ENCODE measurements at places on chromosomes 11 and 22.

GRCh38 chr11:31847761-31848160 lies 36.6 kb upstream of the PAX6 start:
- DNase-seq: no peak

GRCh38 chr11:72690166-72690565 lies 15.9 kb upstream of the PDE2A start:
- no peak for DNase-seq

DNA sequence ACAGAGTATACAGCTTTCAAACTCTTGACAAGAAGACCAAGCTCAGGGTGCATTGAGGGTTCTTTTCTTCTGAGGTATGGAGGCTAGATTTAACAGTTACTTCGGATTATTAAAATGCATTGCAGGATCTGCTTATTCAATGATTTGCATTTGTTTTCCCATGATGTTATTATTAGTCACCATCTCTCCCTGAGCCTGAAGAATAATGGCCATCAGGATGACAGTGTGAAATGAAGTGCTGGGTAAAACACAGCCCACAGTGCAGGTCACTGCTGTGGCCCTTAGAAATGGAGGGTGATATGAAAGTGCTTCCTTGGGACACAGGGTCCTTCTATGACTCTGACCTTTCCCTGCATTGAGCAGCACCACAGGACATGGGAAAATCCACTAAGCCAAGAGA lies 40.0 kb downstream of the TECTA start:
- DNase-seq: no peak

GRCh38 chr11:93493252-93493897 lies 49.8 kb downstream of the SMCO4 start:
- DNase-seq: no peak

DNA sequence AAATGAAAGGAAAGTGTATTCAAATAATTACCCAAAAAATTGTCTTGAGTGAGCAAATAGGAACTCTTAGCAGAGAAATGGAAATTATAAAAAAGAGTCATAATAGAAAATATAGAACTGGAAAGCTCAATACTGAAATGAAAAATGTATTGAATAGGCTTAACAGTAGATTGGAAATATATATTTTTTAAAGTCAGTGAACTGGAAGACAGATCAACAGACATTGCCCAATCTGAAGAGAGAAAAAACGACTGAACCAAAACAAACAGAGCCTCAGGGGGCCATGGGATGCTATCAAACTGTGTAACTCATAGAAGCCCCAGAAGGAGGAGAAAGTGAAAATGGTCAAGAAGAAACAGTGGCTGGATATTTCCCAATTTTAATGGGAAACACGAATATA lies 32.6 kb downstream of the TBX1 start:
- no peak for DNase-seq
